ENCODE measurements at places on chromosomes 3 and 15. TPM values are rescaled to one million over a fixed set of nuclear protein-coding genes. Genes with fewer than 3 reads are reported as not detected.

PHC3 gene
- 89.9 TPM for total RNA-seq

MCF2L2 gene
- 0.62 TPM for total RNA-seq

C2CD4A gene
- total RNA-seq = 0.18 TPM

SLC24A5 gene
- total RNA-seq = not detected

TNNC1 gene
- total RNA-seq = 44.0 TPM

SLC22A13 gene
- 0.32 TPM for total RNA-seq

A4GNT gene
- 0.41 TPM for total RNA-seq

COLQ gene
- 2.0 TPM for total RNA-seq

FSTL1 gene
- total RNA-seq = 233 TPM

NUSAP1 gene
- 7.0 TPM for total RNA-seq

CKMT1B gene
- total RNA-seq = 0.89 TPM

GABRB3 gene
- total RNA-seq = 5.5 TPM

CDHR4 gene
- total RNA-seq = 9.6 TPM

GRCh38 chr15:91281947-91282346, 181.9 kb downstream of the SV2B start:
- H3K27me3 ChIP-seq = no peaks in the 10 kb centered on the region
- H3K36me3 ChIP-seq = no peaks in the 10 kb centered on the region
- no peak overlapping the region for H3K4me3 ChIP-seq
- no peak overlapping the region for H3K27ac ChIP-seq
- no peak for DNase-seq
- no peaks in the 10 kb centered on the region for H3K4me1 ChIP-seq

- H3K4me3 ChIP-seq = no peak overlapping the region
- H3K4me1 ChIP-seq = no peaks in the 10 kb centered on the region
- no peaks in the 10 kb centered on the region for H3K27me3 ChIP-seq
- no peaks in the 10 kb centered on the region for H3K36me3 ChIP-seq
- DNase-seq = no peak
Observed at GRCh38 chr15:95869920-95870319, 460.6 kb upstream of the NR2F2 start.

DNA sequence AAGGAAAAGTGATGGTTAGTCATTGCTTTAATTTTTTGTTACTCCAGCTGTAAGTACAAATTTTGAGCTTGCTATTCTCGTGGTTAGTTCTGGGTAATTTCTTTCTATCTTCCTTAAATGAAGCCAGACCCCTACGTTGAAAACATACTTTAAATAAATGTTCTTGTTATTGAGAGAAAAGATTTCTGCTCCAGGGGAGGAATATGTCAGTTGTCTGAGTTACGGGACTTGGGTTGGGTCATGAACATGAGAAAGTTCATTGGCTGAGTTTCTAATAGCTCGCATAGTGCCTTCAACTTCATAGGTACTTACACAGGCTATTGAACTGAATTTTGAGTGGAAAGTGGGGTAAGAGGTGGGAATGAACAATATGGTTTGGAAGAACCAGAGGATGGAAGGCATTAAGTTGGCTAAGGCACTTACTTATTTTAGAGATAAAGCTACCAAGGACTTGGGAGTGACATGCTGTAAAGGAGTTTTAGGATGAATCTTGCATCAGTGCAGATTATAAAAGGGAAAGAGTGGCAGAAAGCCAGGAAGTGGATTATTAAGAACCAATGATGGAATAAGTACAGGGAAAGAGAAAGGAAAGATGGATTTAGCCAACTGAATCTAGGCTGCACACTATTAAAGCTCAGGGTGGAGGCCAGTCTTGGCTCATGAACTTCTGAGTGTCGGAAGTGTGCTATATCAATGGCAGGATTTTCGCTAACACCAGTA, 1.4 kb downstream of the RPSA start:
- H3K4me3 ChIP-seq = peak overlapping the region; percentile 82
- peaks cover 32% of the 10 kb centered on the region for H3K4me1 ChIP-seq
- H3K27me3 ChIP-seq = no peaks in the 10 kb centered on the region
- DNase-seq = no peak
- peak overlapping the region; percentile 91 for H3K27ac ChIP-seq
- peaks cover 53% of the 10 kb centered on the region for H3K36me3 ChIP-seq

GRCh38 chr3:56321892-56322291, 146.4 kb downstream of the ERC2 start:
- H3K27me3 ChIP-seq = peaks cover 4% of the 10 kb centered on the region
- no peak for DNase-seq
- H3K36me3 ChIP-seq = no peaks in the 10 kb centered on the region

DNA sequence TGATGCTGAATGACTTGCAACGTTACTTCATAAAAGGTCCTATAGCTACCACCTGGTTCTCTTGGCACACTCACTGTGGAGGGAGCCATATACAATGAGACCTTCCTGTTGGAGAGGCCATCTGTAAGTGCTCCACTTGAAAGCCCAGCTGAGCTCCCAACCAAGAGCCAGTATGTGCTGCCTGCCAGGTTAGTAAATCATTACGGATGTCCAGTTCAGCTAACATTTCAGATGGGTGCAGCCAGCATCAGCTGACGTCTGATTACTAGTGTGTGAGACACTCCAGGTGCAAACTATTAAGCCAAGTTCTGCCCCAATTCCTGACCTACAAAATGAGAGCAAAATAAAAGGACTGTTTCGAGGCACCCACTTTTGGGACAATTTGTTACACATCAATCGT, 274.4 kb upstream of the ROBO2 start:
- no peaks in the 10 kb centered on the region for H3K36me3 ChIP-seq
- H3K4me3 ChIP-seq = no peak overlapping the region
- H3K27me3 ChIP-seq = no peaks in the 10 kb centered on the region

DNA sequence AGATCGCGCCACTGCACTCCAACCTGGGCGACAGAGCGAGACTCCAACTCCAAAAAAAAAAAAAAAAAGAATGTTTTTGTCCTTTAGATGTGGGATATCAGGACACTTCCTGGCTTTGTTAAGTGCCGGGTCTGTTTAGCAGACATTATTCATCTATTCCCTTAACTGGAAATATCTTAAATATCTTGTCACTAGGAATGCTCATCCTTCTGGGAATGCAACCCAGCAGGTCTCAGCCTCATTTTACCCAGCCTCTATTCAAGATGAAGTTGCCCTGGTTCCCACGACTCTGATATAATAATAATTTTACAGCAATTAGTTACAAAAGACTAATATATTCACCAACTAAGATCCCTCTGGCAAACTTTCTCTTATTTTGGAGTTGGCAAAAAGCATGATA, 260.9 kb upstream of the SLITRK3 start:
- DNase-seq = no peak
- no peak overlapping the region for H3K27ac ChIP-seq
- H3K27me3 ChIP-seq = no peaks in the 10 kb centered on the region
- no peak overlapping the region for H3K4me3 ChIP-seq

DNA sequence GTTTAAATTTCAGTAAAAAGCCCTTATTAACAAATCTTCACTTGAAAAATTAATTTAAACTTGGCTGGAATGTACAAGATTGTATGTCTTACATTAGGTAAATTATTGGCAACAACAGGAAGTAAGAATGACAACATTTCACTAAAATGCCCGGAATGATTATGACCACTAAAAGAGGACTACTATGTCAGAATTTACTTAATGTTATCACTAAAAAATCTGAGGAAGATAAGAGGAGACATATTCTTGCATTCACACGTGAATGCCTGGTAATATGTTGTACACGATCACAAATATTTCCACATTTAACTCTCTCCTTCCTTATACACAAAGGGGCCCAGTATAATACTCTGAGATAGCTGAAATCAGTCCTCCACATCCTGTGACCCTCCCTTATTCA, 29.7 kb downstream of the VGLL3 start:
- no peaks in the 10 kb centered on the region for H3K36me3 ChIP-seq
- no peaks in the 10 kb centered on the region for H3K27me3 ChIP-seq
- no peak for DNase-seq
- H3K4me3 ChIP-seq = no peak overlapping the region
- H3K27ac ChIP-seq = no peak overlapping the region
- no peaks in the 10 kb centered on the region for H3K4me1 ChIP-seq

DNA sequence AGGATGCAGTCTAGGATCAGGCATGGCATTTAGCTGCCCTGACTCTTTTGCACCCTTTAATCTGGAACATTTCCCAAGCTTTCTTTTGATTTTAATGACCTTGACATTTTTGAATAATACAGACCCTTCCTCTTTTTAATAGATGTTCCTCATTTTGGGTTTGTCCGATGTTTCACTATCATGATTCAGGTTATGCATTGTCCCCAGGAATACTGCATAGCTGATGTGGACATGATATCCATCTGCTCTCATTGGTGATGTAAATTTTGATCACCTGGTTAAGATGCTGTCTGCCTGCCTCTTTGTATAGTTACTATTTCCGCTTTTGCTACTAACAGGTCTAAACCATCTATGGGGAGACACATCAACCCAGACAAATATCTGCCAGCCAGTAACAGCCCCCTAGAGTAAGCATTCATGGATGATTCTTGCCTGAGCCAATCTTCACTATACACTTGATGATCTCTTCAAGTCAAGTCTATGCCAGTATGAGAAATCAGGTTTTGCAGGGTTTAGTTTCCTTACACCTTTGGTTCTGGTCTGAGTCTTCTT, 50.6 kb upstream of the ULK4 start:
- peak overlapping the region; percentile 93 for H3K27ac ChIP-seq
- no peaks in the 10 kb centered on the region for H3K27me3 ChIP-seq
- DNase-seq = no peak
- H3K4me1 ChIP-seq = peaks cover 39% of the 10 kb centered on the region
- H3K4me3 ChIP-seq = peak overlapping the region; percentile 93

GRCh38 chr3:78148986-78149717, 1109.3 kb downstream of the ROBO2 start:
- H3K4me1 ChIP-seq = no peaks in the 10 kb centered on the region
- no peak for DNase-seq
- no peaks in the 10 kb centered on the region for H3K36me3 ChIP-seq
- H3K4me3 ChIP-seq = no peak overlapping the region

- peaks cover 4% of the 10 kb centered on the region for H3K4me1 ChIP-seq
- no peak overlapping the region for H3K4me3 ChIP-seq
- H3K27me3 ChIP-seq = no peaks in the 10 kb centered on the region
- DNase-seq = no peak
- H3K27ac ChIP-seq = no peak overlapping the region
Observed at GRCh38 chr15:77040673-77041072, 30.2 kb downstream of the TSPAN3 start.

DNA sequence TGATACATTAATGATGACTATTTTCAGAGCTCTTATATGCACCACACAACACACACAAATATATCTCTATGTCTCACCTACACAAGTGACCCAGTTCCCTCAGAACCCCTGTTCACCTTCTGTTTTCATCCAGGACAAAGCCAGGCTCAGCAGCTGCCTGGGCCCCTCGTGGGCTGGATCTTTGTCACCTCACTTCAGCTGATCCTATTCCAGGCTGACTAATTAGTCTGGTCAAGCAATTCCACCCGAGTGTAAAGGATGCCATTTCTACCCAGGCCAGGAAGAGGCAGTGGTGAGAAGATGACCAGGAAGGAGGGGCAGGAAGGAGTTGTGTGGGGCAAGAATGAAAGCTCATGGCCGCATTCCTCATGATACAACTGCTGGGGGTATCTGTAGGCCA, 62.3 kb downstream of the DHX30 start:
- no peaks in the 10 kb centered on the region for H3K4me1 ChIP-seq
- no peak overlapping the region for H3K27ac ChIP-seq
- H3K27me3 ChIP-seq = no peaks in the 10 kb centered on the region
- no peak overlapping the region for H3K4me3 ChIP-seq

- H3K4me1 ChIP-seq = peaks cover 7% of the 10 kb centered on the region
- H3K27me3 ChIP-seq = no peaks in the 10 kb centered on the region
- no peak overlapping the region for H3K27ac ChIP-seq
Observed at GRCh38 chr3:189096092-189096491, 75.7 kb upstream of the TPRG1 start.

DNA sequence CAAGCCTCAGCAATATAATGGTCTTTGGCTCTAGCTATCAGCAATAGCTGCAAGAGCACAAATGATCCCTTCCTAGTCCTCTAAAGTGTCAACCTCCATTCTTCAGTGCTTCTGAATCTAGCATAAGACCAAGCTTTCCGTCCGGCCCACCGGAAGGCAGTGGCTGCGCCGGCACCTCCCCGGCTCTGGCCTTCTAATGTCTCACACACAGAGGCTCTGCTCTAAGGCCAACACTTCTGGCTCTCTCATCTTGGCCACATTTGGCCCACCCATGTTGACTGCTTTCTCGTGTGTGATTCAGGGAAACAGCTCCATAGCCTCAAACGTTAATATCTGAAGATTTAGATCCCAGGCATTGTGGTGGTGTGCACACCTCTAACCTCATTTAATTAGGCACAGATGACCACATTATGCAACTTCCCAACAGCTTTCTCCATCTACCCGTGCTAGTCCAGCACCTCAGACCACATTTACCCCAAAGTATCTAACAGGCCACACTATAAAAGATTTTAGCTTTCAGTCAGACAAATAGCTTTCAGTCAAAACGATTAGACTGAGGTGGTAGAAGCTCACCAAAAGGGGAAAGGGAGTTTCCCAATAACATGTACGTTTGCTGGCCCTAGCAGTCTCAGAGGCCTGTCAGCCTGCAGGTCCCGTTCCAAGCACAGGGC, 19.3 kb downstream of the SLC51A start:
- no peaks in the 10 kb centered on the region for H3K4me1 ChIP-seq
- H3K27me3 ChIP-seq = no peaks in the 10 kb centered on the region
- no peak overlapping the region for H3K4me3 ChIP-seq
- DNase-seq = no peak
- no peak overlapping the region for H3K27ac ChIP-seq
- H3K36me3 ChIP-seq = peaks cover 52% of the 10 kb centered on the region

DNA sequence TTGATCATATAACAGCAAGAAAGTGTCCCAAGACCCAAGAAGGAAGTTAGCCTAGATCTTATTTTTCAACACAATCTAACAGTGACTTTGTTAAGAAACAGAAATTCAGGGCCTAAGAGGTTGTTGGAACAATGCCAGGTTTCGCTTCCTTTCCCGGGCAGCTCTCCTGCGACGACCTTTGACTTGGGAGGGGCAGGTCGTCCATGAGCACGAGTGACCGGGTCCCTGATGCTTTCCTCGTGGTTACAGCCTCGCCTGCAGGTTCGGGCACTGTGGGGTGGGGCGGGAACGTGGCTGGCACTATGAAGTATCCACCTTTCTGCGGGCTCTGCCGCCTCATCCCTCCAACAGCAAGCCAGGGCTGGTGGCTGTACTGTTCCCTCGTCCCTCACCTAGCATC, 90.1 kb upstream of the RGMA start:
- no peak overlapping the region for H3K27ac ChIP-seq
- peaks cover 13% of the 10 kb centered on the region for H3K4me1 ChIP-seq
- no peaks in the 10 kb centered on the region for H3K27me3 ChIP-seq
- DNase-seq = peak; percentile 79
- no peak overlapping the region for H3K4me3 ChIP-seq

DNA sequence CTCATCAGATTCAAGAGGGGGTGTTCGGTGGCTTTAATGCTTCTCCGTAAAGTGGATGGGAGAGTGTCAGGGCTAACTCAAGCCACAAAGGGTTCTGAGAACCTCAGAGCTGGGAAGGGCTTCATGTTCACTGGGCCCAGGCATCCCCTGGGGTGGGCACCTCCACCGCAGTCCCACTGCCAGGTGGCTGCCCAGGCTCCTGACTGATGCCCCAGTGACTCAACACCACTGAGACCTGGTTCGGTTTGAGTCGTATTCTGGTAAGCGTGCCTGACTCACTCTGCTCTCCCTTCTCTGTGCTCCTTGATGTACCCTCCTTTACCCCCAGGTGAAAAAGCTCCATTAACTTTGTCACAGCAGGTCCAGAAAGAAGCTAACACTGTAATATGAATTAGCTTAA, 304.6 kb downstream of the RPLP1 start:
- H3K4me3 ChIP-seq = no peak overlapping the region
- no peaks in the 10 kb centered on the region for H3K36me3 ChIP-seq
- H3K4me1 ChIP-seq = peaks cover 38% of the 10 kb centered on the region
